CD4-positive, alpha-beta T cell treated with Interleukin-15 for 4 hours (primary cell): ENCODE measurements at places on chromosomes 3 and 15.
A peak's percentile ranks its signal among the peaks of the same experiment; 100 is the strongest.

DNA sequence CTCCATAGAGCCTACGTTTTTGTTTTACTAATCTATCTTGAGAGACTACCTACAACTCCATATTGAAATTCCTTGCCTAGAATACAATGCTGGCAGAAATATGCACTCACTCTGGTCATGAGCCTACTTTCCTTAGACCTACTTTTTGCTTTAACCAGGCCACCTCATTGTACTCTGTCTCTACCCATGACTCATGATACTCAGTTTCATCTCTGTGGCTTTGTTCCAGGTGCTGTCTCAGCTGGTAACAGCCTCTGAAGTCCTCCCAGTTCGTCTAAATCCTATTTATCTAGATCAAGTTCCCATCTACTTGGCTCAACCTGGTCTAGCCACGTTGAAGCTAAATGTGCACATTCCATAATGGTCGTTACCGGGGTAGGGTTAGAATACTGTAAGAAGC lies 536.4 kb downstream of the RSL24D1 start:
- no peak for DNase-seq

GRCh38 chr3:56157693-56158362 lies 310.4 kb downstream of the ERC2 start:
- DNase-seq, result no peak

DNA sequence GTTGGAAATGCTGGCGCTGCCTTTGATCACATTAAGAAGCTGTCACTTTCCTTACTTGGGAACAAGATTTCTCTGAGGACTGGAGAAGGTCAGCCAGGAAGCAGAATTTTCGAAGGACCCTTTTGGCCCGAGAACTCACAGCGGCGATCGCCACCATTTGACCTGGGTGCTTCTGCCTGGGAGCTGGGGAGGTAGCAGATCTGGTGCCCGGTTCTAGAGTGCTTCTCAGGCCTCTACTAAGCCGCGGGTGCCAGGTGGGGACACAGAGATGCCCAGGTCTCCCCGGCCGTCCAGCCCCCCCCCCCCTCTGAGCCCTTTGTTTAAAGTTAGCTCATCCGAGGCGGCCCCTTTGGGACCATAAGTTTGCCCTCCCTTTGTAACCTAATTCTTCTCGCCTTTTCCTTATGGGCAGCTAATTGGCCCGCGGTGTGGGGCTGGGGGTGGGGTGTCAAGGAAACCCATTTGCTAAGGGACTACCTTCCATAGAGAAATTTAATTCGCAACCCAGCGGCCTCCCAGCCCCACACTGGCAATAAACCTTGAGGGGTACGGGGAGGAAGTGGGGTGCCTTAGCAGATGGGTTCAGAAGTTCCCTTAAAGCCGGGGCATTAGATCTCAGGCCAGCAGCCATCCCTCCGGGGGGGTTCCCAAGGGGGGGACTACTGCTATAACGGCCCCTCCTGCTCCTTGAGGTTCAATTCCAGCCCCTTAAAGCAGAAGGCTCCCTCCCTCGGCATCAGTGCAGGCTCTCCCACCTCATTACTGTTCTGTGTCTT lies 1.9 kb downstream of the GATA2 start:
- DNase-seq, result no peak

GRCh38 chr15:44308415-44308814 lies 19.9 kb downstream of the GOLM2 start:
- DNase-seq, result no peak

DNA sequence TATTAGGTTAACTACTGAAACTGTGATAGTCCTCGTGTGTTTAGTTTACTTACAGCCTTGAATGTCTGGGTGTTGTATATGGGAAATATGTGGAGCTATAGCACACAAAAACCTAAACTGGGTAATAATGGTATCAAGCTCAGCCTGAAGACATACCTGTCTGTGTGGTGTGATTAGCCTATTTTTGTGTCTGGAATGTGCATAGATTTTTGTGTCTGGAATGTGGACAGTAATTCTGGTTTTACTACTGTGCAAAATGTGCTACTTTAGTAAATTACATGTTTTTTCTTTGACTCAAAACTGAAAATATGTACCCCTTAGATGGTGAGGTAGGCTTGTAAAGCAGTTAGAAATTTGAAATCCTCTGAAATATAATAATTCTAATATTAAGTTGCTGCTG lies 43.5 kb downstream of the CHD2 start:
- no peak for DNase-seq

DNA sequence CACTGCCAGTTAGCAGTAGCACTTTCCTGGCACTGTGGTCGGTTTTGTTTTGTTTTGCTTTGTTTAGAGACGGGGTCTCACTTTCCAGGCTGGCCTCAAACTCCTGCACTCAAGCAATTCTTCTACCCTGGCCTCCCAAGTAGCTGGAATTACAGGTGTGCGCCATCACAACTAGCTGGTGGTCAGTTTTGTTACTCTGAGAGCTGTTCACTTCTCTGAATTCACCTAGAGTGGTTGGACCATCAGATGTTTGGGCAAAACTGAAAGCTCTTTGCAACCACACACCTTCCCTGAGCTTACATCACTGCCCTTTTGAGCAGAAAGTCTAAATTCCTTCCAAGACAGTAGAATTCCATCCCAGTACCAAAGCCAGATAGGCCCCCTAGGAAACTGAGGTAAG lies 22.6 kb downstream of the CLDN18 start:
- no peak for DNase-seq

DNA sequence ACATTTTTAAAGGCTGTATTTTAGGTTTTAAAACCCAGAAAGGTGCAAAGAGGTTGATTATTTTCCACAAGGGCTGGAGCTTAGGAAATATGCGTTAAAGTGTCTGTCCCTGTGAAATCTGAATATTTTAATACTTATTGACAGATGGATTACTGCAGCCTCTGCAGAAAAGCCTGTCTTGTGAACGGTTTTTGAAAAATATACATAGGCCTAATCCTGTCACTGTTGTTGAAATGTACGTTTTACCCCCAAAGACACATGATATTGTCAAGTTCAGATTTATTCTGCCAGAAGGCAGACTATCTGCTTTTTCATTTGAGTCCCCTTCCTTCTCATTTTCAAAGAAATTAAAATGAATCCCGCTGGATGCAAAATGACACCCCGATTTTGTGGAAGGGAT lies 2.2 kb upstream of the BCL6 start:
- no peak for DNase-seq

DNA sequence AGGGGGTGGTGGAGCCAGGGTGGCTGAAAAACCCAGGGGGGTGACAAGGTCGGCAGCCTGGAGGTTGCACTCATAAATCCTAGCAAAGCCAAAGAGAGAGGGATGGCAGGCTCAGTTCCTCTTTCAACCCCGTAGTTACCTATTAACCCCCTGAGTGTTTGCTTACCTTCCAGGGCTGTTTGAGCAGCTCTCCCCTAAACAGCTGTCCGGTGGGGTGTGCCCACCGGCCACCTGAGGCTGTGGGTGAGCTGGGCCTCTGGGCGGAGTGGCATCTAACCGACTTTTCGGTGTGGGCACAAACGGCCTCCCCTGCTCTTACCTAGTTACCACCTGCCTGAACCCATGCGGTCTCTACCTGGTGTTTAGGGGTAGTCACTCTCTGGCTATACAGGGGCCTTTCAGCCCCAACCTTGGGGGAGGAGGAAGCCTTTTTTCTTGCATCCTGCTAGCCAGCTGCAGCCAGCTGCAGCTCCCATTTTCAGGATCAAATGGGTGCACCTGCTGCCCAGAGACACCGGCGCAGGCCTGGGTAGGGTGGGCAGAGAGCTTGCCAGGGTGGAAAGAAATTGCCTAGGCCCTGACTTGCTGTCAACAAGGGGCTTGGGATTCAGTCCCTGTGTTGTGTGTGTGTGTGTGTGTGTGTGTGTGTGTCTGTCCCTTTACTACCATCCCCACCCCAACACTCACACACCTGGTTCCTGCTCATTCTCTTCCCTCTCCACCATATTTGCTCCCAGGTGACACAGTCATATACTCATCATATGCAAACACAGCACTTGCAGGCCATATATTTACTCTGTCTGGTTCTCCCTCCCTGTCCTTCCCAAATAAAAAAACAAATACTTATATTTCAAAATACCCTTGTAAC lies 3.7 kb downstream of the DLL4 start:
- no peak for DNase-seq

DNA sequence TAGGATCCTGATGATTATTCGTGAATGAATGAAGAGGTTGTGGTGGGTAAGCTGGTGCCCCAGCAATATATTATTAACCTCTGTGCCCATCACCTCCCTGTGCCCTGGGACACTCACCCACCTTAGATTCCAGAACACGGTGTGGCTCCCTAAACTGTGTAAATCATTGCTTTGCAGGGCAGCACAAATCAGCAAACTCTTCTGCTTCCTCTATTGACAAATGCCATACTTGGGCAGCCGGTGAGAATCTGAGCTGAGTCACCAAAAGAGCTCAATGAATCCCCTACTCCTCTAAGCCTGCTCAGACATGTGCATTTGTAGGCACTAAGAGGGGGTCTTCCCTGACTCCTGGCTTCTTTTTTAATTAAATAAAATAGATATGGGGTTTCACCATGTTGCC lies 15.7 kb downstream of the UQCC5 start:
- no peak for DNase-seq

DNA sequence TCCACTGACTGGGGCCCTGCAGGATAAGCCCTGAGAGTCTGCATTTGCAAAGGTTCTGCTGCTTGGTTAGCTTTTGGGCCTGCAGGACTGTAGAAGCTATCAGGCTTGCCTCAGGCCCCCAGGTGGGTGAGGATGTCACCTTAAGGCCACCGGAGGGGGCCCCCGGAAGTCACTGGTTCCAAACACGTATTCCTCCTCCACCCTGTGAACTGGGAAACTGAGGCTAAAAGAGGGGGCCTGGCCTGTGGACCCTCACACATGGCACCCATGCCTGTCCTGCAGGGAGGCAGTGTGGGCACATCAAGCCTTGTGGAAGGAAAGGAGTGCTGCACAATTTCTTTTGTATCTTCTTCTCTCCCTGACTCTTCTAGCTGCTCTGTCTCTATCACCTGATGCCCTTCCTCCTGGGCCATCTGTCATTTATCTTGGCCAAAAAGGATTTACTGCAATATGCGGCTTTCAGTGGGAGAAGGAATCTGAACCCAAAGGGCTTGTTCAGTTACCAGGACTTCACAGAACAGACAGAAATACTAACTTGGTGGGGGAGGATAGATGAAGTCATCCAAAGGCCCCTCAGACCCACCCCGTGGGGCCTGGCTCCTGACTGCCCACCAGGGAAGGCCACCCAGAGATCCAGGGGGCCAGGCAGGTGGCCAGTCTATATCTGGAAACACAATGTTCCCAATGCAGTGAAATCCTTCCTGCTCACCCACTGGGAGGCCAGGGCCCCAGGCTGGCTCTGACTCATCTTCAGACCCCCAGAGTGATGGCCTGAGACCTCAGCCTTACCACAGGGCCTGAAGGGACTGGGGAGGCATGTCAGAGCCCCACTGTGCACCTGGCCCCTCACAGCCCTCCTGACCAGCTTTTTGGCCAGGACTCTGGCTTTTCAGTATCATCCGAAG lies 18.3 kb downstream of the UBAP1L start:
- DNase-seq, result no peak

DNA sequence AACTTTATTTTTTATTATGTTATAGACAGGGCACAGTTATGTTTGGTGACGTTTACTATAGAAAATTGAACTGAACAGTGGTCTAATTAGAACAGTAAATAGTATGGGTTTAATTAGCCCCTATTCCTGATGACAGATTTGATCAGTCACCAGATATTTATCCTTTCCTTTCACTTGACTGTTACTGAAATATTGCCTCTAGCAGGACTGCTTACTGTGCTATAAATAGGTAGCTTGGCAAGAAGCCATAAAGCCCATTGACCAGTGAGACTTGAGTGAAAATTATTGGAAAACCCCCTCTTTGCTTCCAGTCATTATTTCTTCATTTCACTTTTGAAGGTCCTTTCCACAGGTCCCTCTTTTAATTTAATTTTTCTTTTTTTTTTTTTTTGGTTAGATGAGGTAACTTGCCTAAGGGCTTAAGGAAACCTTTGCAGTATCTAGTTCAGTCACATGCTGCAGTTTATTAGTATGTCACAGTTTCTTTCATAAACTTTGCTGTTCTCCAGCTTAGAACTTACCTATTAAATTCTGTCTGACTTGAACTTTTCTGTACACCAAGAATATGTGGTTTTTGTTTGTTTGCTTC lies 115.6 kb downstream of the ADAMTSL3 start:
- no peak for DNase-seq

DNA sequence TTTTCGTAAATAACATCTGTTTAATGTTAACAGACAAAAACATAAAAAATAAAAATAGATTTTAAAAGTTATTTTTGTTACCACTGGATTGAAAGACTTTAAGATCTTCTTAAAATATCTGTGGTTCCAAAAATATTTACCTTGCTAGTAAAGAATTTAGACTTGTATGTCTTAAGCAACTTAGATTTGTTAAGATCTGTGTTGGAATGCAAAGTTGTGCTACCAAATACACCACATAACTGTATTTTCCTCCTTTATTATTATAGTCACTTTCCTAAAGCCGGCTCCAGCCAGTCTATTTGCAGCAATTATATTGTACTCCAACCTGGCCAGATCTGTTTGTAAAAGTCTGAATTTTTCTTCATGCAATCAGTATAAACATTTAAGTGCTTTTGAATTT lies 63.7 kb downstream of the SPRED1 start:
- no peak for DNase-seq

GRCh38 chr15:40249477-40250303 lies 10.8 kb downstream of the PAK6 start:
- DNase-seq, result no peak

DNA sequence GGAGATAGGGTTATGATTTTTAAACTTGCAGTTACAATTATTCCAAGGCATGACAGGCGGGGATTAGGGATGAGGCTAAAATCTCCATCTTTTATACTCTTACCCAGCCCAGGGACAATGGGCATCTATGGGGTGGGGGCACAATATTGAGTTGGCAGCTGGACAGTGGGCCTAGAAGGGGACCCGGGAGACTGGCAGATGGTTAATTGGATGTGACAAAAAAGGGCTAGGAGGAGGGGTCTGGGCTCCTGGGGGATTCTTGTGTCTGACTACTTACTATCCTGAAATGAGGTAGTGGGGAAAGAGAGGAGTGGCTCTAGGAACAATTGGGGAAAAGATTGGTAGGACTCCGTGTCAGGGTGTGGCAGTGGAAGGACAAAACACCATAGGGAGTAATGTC lies 53.0 kb upstream of the ROPN1 start:
- no peak for DNase-seq

- no peak for DNase-seq
Observed at GRCh38 chr3:117898722-117899522, 1135.7 kb downstream of the IGSF11 start.

- no peak for DNase-seq
Observed at GRCh38 chr15:80003934-80004472, 33.0 kb upstream of the BCL2A1 start.

- peak; percentile 22 for DNase-seq
Observed at GRCh38 chr3:14410503-14411165, 8.2 kb downstream of the SLC6A6 start.

DNA sequence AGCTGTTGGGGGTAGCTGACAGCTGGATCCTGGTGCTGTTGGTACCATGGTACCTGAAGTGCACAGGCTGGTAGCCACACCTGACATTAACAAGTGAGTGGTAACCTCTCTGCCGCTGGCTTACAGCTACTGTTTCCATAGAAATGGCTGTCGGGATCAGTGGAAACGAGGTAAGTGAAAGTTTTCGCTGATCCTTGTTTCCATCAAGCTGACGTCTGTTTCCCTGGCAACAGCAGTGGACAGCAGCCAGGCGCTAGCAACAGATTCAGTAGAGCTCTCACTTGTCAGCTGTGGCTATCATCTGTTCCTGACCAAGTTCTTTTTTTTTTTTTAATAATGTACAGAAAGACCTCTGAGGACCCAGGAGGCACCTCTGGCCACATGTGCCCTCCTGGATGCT lies 166.2 kb downstream of the CHDH start:
- DNase-seq, result no peak

- no peak for DNase-seq
Observed at GRCh38 chr15:65732698-65733097, 59.4 kb downstream of the DENND4A start.

GRCh38 chr3:178586076-178586475 lies 49.8 kb downstream of the KCNMB2 start:
- no peak for DNase-seq
